Daoy (cell line): ENCODE measurements at places on chromosomes 7 and 10.

DNA sequence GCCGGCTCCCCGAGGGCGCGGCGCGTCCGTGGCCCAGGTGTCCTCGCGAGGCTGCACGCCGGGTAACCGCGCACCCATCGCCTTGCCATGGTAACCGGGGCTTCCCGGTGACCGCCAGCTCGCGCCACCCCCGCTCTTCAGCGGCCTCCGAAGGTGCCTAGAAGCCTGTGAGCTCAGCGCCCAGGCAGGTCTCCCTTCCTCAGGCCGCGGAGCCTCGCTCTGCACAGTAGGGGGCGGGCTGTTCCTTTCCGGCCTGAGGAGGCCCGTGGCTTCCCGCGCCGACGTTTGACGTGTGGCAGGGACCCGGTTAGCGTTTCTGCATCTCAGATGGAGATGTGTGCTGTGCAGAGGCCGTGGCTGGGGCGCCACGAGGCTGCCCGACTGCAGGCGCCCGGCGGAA, 117.1 kb downstream of the DYNC2I1 start:
- DNase-seq: peak; percentile 30

DNA sequence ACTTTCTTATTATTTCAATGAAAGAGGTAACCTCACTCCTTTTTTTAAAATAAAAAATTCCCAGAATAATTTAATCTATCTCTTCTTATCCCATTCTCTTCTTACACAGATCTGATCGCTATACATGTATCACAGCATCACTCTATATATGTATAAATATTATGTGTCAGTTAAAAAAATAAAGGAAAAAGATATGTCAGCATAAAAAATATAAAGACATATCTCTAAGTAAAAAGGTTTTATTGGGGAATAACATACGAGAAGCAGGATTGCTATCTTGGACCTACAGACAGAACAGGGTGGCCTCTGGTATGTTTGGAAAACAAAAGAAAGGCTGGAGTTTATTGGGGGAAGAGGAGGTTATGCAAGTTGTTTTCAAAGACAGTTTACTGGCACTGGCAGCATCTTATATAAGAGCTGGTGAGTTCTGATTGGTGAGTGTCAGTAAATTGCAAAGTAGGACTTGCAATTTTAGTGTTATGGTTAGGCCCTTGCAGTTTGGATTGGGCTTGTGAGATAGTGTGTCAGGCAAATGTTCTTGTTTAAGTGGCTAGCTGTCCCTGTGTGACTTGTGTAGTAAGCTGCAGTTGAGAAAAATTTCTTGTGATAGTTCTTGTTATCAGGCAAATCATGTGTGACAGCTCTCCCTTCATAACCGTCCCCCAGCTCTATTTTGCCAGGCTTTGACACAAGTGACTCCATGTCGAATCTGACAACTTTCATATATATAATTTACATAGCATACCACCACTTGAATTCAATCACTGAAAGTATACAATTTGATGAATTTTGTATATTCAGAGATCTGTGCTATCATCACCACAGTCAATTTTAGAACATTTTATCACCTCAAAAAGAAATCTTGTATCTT, 118.2 kb downstream of the HBP1 start:
- DNase-seq: no peak

DNA sequence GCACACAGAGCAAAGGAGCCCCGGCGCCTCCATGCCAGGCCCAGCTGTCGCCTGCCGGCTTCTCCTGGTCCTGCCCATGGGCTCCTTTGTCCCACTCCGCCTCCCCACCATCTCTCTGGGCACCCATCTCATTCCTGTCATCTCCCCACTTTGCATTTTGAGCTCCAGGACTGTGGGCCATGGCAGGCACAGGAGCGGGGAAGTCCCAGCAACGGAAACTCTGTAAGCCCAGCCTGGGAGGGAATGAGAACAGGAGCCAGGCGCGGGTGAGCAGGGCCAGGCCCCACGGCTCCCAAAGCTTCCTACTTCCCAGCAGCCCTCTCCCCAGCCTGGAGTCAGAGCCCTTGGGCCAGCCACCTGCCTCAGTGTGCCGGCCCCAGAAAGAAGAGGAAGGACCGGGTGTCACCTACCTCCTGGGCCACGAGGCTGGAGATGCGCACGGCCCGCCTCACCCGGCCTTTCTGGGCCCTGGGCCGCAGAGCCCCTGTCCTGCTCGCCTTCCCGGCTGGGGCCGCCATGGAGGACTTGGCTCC, 23.1 kb downstream of the KCNH2 start:
- DNase-seq: no peak

DNA sequence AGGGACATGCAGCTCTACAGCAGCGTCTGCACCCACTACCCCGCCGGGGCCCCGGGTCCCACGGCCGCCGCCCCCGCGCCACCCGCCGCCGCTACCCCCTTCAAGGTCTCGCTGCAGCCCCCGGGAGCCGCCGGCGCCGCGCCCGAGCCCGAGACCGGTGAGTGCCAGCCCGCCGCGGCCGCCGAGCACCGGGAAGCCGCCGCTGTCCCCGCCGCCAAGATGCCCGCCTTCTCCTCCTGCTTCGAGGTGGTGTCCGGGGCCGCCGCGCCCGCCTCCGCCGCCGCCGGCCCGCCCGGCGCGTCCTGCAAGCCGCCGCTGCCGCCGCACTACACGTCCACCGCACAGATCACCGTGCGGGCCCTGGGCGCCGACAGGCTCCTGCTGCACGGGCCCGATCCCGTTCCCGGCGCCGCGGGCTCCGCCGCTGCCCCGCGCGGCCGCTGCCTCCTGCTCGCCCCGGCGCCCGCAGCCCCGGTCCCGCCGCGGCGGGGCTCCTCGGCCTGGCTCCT, 631 bp downstream of the OTUD1 start:
- DNase-seq: peak; percentile 27

DNA sequence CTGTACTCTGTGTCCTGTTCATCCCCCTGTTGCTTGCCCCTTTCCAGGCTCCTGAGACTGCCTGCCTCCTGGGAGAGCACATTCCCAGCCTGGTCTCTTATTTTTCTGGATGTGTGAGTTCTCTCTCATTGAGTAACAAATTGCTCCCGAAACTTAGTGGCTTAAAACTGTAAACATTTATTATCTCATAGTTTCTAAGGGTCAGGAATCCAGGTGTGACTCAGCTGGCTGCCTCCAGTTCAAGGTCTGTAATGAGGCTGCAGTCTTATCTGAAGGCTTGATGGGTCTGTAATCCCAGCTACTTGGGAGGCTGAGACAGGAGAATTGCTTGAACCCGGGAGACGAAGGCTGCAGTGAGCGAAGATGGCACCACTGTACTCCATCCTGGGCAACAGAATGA, 53.6 kb upstream of the PRR15 start:
- DNase-seq: no peak

GRCh38 chr7:20786779-20787659, at the start of gene SP8:
SP8 (minus strand) TSS chr7:20786886; CDS start chr7:20786798, 88 bp downstream.
- DNase-seq: peak; percentile 95

GRCh38 chr7:131858611-131859010, 302.2 kb upstream of the PODXL start:
- no peak for DNase-seq

- DNase-seq: peak; percentile 2
These were observed 85.6 kb downstream of the ST8SIA6 start for GRCh38 chr10:17368708-17369272.

DNA sequence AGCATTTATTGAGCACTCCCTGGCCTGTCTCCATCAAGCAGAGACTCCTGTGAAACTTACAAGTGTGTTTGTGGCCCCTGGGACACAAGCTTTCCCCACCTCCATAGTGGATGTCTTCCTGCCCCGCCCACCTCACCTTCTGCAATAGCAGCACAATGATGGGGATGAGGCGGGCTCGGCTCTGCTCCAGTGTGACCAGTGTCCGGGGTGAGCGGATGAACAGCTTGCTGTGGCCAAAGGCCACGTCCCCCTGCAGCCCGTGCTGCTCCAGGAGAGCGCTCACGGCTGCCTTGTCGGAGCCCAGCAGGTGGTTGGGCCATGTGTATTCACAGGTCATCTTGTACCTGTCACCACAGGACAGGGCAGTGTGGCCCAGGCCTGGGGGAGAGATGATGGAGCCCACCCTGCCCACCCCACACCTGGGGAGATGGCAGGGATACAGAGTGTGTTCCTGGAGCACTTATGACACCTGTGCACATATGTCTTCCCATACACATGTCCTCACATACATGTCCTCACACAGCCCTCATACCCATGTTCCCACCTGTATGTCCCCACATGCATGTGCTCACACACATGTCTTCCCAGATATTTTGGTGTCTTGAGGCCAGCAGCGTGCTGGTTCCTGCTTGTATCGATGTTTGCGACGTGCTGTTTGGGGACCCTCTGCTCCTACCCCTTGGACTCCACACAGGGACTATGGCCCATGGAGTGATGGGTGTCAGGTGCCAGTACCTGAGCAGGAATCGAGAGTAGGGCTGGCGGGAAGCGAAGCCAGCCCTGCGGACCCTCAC, 12.7 kb downstream of the MYO1G start:
- DNase-seq: peak; percentile 9

DNA sequence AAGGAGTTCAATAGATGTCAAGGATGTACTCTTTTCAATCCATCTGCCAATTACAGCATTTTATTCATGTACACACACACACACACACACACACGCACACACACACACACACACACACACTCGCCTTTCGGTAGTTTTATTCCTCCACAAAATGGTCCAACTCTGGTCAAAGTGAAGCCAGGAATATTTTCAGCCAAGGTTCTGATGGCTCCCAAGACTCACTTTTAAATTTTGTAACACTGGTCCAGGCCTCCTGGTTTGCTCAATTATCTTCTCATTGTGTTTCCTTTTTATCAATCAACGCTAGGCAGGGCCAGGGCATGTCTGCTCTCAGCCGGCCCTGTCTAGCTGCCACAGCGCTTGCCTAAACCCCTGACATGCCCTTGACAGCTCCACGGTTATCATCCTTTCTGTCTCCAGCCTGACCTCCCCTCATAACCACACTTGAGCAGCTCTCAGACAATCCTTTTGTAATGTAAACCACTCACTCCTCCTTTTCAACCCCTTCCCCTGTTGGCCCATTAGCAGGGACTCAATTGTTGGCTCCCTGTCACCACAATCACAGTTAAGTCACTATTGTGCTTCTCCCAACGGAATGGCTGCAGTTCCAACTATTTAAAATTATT, 115.1 kb downstream of the ICA1 start:
- DNase-seq: no peak

DNA sequence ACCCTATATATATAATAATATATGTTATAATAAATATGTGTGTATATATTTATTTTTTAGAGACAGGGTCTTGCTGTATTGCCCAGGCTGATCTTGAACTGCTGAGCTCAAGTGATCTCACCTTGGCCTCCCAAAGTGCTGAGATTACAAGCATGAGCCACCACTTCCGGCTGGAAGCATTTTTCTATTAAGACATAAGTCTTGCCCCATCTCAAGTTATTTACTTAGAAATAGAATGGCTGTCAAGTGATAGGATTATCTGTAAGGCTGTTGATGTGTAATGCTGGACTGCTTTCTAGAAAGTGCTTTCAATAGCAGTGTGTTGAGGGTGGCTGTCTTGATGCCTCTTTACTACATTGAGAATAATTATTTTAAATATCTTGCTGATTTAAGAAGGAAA, 65.2 kb downstream of the ZMYND11 start:
- peak; percentile 22 for DNase-seq

GRCh38 chr7:778271-778967, 51.3 kb upstream of the PRKAR1B start:
- DNase-seq: no peak

- DNase-seq: no peak
These were observed 7.8 kb downstream of the ELMO1 start for GRCh38 chr7:37440738-37441385.

- no peak for DNase-seq
These were observed 151.6 kb downstream of the SND1 start for GRCh38 chr7:127803626-127804025.

DNA sequence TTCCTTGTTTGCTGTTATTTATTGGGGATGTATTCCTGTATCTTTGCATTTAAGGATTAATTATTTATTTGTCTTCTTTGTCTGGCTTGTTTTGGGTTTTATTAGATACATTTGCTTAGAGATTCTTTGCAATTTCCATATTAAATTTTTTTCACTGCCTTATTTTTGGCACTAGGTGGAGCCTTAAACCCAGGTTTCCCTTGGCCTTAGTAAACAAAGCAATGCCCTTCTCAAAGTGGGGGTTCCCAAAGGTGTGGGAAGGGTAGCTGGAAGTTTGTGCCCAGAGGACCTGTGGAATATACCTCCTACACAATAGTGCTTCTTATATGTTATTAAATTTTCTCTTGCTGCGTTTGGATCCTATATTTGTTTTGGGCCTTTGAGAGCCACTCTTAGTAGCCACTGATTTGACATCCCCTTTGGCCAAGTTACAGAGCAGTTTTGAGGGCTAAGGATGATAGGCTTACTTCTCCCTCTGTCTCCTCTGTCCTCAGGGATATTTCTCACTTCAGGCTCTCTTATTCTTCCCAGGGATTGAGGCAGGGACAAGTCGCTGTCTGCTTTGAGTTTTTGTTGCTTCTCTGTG, 162.3 kb downstream of the ITGB1 start:
- peak; percentile 15 for DNase-seq

GRCh38 chr10:110857265-110858171, 14.2 kb upstream of the PDCD4 start:
- DNase-seq: no peak

DNA sequence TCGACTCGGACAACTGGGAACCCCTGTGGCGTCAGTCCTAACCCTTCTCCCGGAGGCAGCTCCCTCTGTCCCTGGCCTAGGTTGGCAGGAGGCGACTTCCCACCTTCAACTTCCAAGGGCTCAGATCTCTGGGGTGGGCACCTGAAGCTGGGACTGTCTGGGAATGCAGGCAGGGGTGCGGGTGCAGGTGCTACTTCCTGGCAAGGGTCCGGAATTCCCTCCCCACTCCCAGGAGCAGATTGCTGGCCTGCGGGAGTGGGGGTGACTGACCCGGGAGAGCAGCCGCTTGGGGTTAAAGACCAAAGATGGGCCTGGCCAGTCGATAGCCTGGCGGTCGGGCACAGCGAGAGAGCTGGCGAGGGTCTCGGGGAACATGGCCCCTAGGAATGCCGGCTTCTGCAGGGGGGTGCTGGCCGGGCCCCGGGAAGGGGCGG, 387 bp downstream of the EPHA1 start:
- DNase-seq: no peak

DNA sequence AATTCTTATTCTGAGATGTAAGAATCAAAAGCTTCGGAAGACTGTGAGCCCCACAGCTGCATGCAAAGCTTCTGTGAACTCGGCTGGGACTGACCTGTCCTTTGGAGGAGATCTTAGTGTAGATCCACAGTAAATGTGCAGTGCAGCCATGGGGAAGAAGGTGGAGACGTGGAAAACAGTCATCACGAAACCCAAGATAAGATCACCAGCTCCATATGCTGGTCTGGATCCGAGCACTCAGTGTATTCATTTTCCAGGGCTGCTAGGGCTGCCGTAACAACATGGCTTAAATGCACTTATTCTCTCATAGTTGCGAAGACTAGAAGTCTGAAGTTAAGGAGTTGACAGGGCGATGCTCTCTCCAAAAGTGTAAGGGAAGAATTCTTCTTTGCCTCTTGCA, 143.0 kb upstream of the TCF7L2 start:
- no peak for DNase-seq

DNA sequence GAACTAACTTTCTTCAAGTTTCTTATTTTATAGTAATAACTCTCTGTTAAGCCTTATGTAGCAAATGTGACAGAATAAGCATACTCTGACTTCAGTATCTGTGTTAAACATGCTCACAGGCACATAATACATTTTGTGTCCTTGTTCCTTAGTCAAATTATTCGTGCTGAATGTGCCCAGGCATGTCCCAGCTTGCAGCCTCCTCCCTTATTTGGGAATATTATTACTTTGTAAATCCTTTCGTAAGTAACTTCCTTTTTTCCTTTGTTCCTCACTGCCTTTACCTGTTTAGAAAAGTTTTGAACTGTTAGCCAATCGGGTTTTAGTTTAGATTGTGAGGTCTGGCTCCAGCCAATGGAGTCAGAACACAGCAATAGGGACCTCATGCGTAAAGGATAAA, 46.9 kb downstream of the GALNT11 start:
- DNase-seq: no peak
